ENCODE measurements at places on chromosomes 2 and 18. TPM values are rescaled to one million over a fixed set of nuclear protein-coding genes. Genes with fewer than 3 reads are reported as not detected.

GRCh38 chr18:3453540-3454364, 3.8 kb downstream of the TGIF1 start:
- no peaks in the 10 kb centered on the region for H3K27me3 ChIP-seq
- peaks cover 29% of the 10 kb centered on the region for H3K36me3 ChIP-seq
- H3K27ac ChIP-seq: peak overlapping the region; percentile 100

- H3K36me3 ChIP-seq: peaks cover 3% of the 10 kb centered on the region
- peak; percentile 54 for DNase-seq
- no peak overlapping the region for H3K4me3 ChIP-seq
- H3K27ac ChIP-seq: no peak overlapping the region
- no peaks in the 10 kb centered on the region for H3K27me3 ChIP-seq
- peaks cover 30% of the 10 kb centered on the region for H3K4me1 ChIP-seq
Measured at GRCh38 chr18:48034651-48035555, 104.4 kb upstream of the SMAD2 start.

- DNase-seq: no peak
- H3K4me3 ChIP-seq: peak within 1 kb of the TSS; percentile 53
- peaks cover 96% of the 10 kb centered on the region for H3K27me3 ChIP-seq
- no peak within 1 kb of the TSS for H3K27ac ChIP-seq
- no peaks in the 10 kb centered on the region for H3K36me3 ChIP-seq
Measured at GRCh38 chr2:73293534-73294171, at the start of gene EGR4. EGR4 (minus strand) TSS chr2:73293548; CDS start chr2:73293317, 231 bp downstream.

GRCh38 chr2:8598295-8599165, 83.3 kb upstream of the ID2 start:
- peak; percentile 80 for DNase-seq
- H3K36me3 ChIP-seq: no peaks in the 10 kb centered on the region
- no peaks in the 10 kb centered on the region for H3K4me1 ChIP-seq
- no peak overlapping the region for H3K4me3 ChIP-seq

DNA sequence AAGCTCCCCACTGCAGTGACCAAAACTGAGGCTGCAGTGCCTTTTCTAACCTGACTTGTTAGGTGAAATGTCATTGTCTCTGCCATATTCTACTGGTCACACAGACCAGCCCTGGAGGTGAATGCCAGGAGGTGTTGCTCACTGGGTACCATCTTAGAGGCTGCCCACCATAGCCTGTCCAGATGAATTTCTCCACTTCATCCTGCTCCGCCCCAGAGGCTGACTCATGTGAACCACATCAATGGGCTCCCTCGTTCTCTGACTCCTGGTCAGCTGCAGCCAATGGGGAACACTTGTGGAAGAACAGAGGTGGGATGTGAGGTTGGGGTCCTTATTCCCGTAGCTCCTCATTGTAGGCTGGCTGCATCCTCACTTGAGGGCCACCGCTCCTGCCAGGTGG, 3.4 kb upstream of the NARS1 start:
- H3K27me3 ChIP-seq: no peaks in the 10 kb centered on the region
- H3K4me1 ChIP-seq: peaks cover 23% of the 10 kb centered on the region
- DNase-seq: no peak
- no peak overlapping the region for H3K4me3 ChIP-seq
- no peaks in the 10 kb centered on the region for H3K36me3 ChIP-seq

DNA sequence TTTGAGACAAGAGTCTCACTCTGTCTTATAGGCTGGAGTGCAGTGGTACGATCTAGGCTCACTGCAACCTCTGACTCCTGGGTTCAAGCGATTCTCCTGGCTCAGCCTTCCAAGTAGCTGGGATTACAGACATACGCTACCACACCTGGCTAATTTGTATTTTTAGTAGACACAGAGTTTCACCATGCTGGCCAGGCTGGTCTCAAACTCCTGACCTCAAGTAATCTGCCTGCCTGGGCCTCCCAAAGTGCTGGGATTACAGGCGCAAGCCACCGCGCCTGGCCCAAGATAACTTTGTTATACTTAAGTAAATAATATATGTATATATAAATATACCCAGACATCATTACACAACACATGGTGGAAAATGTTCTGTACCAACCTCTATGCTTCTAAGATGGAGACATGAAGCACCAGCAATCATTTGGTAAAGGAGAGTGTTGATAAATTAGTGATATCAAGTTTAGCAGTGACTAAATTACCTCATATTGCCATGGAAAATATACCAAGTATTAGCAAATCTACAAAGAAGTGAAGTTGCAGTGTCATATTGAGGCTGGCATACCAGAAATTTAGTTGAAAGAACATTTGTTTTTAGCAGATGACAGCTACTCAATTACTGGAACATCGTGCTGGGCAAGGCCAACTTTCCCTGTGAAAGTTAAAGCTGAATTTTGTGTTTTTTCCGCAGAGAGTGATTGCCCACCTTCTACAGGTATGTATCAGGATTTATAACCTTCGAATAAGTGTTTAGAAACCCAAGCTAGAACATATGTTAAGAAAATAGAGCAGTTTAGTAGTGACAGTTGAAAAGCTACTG, 177.7 kb downstream of the MYCN start:
- DNase-seq: no peak
- no peak overlapping the region for H3K27ac ChIP-seq
- H3K4me1 ChIP-seq: no peaks in the 10 kb centered on the region
- H3K4me3 ChIP-seq: no peak overlapping the region
- no peaks in the 10 kb centered on the region for H3K27me3 ChIP-seq

GRCh38 chr2:30979822-30980245, 158.4 kb downstream of the GALNT14 start:
- no peaks in the 10 kb centered on the region for H3K36me3 ChIP-seq
- H3K4me1 ChIP-seq: no peaks in the 10 kb centered on the region
- no peaks in the 10 kb centered on the region for H3K27me3 ChIP-seq
- no peak overlapping the region for H3K4me3 ChIP-seq
- H3K27ac ChIP-seq: no peak overlapping the region

DNA sequence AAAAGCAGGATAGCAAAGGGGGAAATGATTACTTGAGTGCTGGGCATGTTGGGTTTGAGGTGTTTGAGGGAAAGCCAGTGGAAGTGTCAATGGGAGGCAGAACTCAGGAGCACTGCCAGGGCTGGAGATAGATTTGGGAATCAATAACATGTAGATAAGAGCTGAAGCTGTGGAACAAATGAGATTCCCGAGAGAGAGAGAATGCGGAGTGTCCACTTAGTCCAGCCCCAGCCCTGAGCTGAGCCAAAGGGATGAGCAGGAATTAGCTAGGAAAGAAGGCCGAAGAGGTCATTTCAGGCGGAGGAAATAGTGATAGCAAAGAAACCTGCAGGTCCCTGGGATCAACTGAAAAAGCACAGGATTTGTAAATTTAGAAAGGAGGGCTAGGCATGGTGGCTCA, 21.2 kb upstream of the YES1 start:
- no peak overlapping the region for H3K27ac ChIP-seq
- H3K4me1 ChIP-seq: peaks cover 10% of the 10 kb centered on the region
- H3K4me3 ChIP-seq: no peak overlapping the region
- no peaks in the 10 kb centered on the region for H3K36me3 ChIP-seq

Gene REG1B
- total RNA-seq: not detected
